ENCODE measurements at places on chromosomes 3 and 15.

GRCh38 chr15:63749330-63749942, 84.3 kb downstream of the HERC1 start:
- DNase-seq = no peak
- no peak overlapping the region for H3K4me3 ChIP-seq
- H3K36me3 ChIP-seq = peaks cover 14% of the 10 kb centered on the region
- H3K4me1 ChIP-seq = no peaks in the 10 kb centered on the region

DNA sequence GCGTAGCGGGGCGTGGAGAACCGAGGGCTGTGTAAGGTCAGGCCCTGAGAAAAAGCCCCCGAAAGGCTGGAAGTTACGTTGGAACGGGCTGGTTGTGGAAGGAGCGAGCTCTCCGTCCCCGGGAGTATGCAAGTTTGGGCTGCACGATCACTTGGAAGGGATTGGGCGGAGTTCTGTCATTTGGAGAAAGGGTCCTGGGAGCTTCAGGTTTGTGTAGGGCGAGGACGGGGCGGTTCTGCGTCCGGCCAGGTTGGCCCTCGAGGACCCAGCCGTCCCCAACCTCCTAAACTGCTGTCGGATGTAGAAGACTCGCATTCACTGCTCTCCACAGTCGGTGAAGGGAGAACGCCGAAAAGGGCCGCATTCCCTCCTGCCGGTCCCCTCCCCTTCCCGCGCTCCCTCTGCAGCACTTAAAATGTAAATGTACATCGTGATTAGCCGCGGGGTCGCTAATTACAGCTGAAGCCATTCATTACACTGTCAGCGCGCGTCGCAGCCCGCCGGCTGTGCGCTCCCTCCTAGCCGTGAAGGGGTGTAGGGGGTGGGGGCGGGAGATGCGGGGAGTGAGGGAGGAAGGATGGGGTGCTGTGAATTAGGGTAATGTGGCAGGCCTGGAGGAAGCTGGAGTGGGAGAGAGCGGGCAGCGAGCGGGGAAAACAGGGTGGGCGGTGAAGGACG, 2.5 kb upstream of the RPP25 start:
- DNase-seq = no peak
- H3K36me3 ChIP-seq = no peaks in the 10 kb centered on the region
- peaks cover 59% of the 10 kb centered on the region for H3K27me3 ChIP-seq
- H3K27ac ChIP-seq = no peak overlapping the region
- H3K4me1 ChIP-seq = peaks cover 43% of the 10 kb centered on the region

GRCh38 chr3:73552700-73553099, 72.0 kb downstream of the PDZRN3 start:
- no peak overlapping the region for H3K4me3 ChIP-seq
- DNase-seq = no peak
- no peak overlapping the region for H3K27ac ChIP-seq

DNA sequence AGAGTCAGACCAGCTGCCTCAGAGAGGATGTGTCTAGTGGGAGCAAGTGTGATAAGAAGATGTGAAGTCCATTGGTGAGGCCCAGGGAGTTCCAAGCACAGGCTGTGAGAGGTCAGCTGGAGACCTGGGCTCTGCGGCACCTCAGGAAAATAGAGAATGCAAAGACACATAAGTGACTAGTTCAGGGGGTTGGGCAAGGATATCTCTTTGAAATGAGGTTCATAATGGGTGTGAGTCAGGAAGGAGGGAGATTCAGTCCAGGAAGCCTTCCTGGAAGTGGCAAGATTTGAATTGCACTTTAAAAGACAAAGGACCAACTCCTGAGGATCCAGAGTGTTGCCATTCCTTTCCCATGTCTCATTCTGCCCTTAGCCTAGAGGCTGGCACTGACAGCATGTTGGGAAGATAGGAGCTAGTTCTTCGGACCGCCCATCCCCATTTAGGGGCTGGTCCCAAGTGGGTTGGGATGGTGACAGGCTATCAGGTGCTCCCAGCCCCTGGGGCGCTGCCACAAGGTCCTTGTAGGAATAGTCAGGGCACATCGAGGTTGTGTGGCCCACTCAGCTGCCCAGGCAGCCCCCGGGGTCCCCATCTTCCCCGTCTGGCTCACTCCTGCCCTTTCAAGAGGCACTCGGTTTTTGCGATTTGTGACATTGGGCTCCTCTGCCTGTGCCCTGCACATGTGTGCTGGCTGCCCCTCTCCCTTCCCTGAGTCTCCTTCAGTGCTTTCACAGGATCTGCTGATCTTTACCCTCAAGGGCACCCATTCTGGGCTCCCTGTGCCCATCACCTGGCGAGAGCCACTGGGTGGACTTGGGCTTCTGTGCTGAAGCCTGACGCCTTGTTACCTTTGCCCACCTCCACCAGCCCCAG, 23.7 kb downstream of the ESYT3 start:
- no peak for DNase-seq
- no peaks in the 10 kb centered on the region for H3K4me1 ChIP-seq
- no peaks in the 10 kb centered on the region for H3K36me3 ChIP-seq
- no peak overlapping the region for H3K4me3 ChIP-seq

DNA sequence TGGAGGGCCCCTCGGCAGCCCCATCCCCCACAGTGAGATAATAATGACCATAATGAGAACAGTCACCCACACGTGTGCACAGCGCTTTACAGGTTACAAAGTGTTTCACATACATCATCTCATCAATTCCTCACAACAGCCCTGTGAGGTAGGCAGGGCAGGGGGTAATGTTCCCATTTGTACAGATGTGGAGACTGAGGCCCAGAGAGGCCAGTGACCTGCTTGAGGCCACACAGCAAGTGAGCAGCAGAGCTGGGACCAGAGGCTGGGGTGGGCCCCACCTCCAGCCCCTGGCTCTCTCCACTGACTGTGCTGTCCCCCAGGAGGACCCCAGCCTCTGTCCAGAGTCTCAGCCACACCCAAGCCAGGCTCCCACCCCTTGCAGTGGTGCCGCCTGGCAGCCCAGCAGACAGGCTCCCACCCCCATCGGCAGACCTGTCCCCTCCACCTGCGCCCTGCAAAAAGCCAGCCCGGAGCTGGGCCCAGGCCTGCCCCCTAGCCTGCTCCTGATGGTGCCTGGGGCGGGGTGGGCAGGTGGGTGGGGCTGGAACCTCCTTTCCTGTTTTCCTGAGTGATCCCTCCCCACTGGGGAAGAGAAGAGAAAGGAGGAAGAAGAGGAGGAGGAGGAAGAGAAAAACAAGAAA, 19.6 kb downstream of the LINGO1 start:
- no peak overlapping the region for H3K27ac ChIP-seq
- no peaks in the 10 kb centered on the region for H3K4me1 ChIP-seq
- H3K4me3 ChIP-seq = no peak overlapping the region
- no peaks in the 10 kb centered on the region for H3K36me3 ChIP-seq
- no peak for DNase-seq

DNA sequence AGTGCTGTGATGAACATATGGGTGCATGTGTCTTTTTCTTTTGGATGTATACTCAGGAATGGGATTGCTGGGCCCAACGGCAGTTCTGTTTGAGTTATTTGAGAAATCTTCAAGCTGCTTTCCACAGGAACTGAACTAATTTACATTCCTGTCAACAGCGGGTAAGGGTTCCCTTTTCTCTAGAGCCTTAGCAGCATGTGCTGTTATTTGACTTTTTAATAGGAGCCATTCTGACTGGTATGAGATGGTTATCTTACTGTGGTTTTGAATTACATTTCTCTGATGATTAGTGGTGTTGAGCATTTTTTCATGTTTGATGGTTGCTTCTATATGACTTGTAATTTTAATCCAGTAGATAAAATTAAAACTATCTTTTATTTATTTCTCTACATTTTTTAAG, 1168.6 kb upstream of the ALCAM start:
- no peak overlapping the region for H3K4me3 ChIP-seq
- no peak for DNase-seq
- H3K27ac ChIP-seq = no peak overlapping the region
- H3K4me1 ChIP-seq = no peaks in the 10 kb centered on the region
- H3K27me3 ChIP-seq = no peaks in the 10 kb centered on the region

- H3K36me3 ChIP-seq = no peaks in the 10 kb centered on the region
- no peak overlapping the region for H3K4me3 ChIP-seq
- H3K27me3 ChIP-seq = peaks cover 6% of the 10 kb centered on the region
Measured at GRCh38 chr3:142987080-142987700, 14.2 kb upstream of the U2SURP start.

DNA sequence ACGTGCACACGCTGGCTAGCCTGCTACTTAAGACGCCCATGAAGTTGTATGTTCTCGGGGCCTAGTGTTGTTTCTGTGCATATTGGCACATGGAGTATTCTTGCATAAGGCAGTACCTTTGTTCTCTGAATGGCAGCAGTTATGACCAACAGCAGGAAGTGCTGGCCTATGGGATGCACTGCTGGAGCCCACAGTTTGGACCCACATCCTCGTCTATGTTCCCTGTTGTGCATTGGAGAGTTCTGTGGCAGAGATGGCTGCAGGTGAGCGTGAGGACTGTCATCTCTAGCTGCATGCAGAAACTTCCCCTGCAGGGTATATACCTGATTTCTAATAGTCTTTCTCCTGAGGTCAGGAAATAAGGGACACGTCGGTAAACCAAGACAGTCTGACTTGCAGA, 81.8 kb downstream of the CHRNA7 start:
- no peak overlapping the region for H3K27ac ChIP-seq
- H3K27me3 ChIP-seq = no peaks in the 10 kb centered on the region
- no peak for DNase-seq
- H3K36me3 ChIP-seq = no peaks in the 10 kb centered on the region

DNA sequence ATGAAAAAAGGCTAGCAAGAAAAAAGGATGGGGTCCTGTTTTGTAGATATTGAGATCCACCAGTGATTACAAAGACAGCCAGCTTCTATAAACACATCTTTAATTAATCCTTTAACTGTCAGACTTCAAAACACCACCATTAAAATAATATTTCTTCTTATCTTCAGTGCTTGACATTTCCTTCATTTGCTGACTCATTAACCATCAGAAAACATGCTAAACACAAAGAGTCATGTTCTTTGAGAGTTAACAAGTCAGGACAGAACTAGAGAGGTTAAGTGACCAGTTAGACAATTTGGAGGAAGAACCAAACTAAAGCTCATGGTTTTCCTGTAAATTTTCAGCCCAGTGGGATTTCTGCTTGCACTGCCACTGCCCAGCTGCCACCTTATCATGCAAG, 111.4 kb downstream of the MEIS2 start:
- no peak overlapping the region for H3K4me3 ChIP-seq
- no peaks in the 10 kb centered on the region for H3K27me3 ChIP-seq
- no peak overlapping the region for H3K27ac ChIP-seq
- DNase-seq = no peak
- no peaks in the 10 kb centered on the region for H3K4me1 ChIP-seq
- H3K36me3 ChIP-seq = no peaks in the 10 kb centered on the region

- no peak overlapping the region for H3K4me3 ChIP-seq
- H3K36me3 ChIP-seq = no peaks in the 10 kb centered on the region
- peak overlapping the region; percentile 80 for H3K27ac ChIP-seq
Measured at GRCh38 chr15:31266712-31267111, 59.9 kb upstream of the KLF13 start.

DNA sequence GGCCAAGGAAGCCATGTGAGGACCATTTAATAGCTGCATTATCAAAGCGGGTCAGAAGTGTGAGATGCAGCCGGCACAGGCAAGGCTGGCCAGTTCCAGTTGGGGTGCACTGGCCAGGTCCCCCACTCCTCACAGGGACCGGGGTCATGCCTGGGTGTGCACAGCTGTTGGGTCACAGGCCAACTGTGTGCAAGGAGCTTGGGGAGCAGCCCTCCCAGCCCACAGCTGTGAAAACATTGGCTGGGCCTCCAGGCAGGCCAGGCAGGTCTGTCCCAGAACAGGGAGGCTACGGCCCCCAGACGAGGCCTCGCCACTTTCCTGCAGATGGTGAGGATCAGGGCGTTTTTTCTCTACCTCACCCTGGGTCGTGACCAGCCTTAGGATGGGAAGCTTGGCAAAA, 521.0 kb downstream of the NTRK3 start:
- H3K27ac ChIP-seq = no peak overlapping the region
- H3K4me1 ChIP-seq = peaks cover 5% of the 10 kb centered on the region
- no peaks in the 10 kb centered on the region for H3K27me3 ChIP-seq
- H3K36me3 ChIP-seq = no peaks in the 10 kb centered on the region

DNA sequence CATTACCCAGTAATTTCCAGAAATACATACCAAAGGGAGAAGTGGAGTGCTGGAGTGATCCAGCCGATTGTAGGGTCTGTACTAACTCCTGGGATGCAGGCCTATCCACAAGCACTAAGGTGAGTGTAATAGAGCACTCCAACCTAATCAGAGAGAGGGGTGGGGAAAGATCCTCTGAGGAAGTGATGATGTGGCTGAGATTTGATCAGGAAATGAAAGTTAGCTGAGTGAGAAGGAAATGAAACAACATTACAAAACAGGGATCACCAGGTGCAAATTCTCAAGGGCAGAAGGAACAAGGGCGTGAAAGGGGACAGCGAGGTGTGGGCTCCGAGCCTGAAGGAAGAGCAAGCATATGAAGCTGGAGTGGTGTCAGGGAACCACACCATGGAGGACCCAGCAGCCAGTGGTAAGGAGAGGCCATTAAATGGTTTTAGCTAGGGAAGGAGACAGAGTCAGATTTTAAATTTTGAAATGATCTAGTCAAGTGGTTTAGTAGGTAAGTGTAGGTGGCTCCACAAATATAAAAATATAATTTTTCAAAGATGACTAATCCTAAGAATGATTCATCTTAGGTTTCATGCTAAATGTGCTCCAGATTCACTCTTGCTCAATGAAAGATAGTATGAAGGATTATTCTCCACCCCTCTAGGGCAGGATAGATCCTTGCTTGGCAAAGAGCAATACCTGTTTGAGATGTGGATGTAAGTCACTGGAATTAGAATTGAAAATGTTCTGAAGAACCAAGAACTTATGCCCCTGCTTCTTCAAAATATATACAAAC, 348.7 kb downstream of the TBL1XR1 start:
- H3K4me1 ChIP-seq = no peaks in the 10 kb centered on the region
- H3K27me3 ChIP-seq = no peaks in the 10 kb centered on the region
- H3K36me3 ChIP-seq = no peaks in the 10 kb centered on the region
- DNase-seq = no peak
- H3K4me3 ChIP-seq = no peak overlapping the region
- no peak overlapping the region for H3K27ac ChIP-seq

- no peak overlapping the region for H3K27ac ChIP-seq
- peaks cover 25% of the 10 kb centered on the region for H3K36me3 ChIP-seq
- peak; percentile 82 for DNase-seq
- no peaks in the 10 kb centered on the region for H3K4me1 ChIP-seq
- H3K27me3 ChIP-seq = no peaks in the 10 kb centered on the region
- H3K4me3 ChIP-seq = no peak overlapping the region
Measured at GRCh38 chr15:78000091-78000926, 77.2 kb downstream of the TBC1D2B start.

DNA sequence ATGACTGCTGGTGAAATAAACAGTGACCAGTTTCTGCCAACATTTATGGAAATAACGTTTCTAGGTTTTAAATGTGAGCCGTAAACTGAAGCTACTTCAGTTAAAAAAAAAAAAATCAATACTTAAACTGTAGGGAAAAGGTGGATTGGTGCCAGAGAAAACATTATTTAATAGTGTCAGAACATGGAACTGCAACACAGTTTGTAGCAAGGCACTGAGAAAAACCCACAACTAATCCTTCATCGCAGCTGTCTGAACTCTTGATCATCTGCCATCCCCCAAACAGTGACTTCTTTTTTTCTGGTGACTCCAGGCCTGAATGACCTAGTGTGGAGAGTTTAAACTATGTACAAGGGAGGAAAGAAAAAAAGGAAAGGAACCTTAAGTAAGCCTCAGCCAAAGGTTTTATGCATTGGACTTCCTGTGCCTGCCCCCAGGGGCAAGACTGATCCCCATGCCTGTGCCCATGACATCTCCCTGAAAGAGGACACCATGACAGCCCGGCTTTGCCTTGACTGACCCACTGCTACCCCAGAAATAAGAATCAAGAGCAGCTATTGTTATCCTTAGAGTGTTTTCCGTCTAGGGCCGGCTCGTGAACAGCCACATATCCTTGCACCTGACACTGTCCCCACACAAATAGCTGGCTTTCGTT, 33.1 kb downstream of the CRTAP start:
- H3K4me3 ChIP-seq = no peak overlapping the region
- H3K4me1 ChIP-seq = no peaks in the 10 kb centered on the region
- no peaks in the 10 kb centered on the region for H3K27me3 ChIP-seq
- no peak for DNase-seq
